Stimulated activated CD4-positive, alpha-beta T cell treated with anti-CD3 and anti-CD28 coated beads, Interleukin-2, amount 100 ng/mL, for 4 hours (primary cell): ENCODE measurements at places on chromosomes 11 and 22.

- DNase-seq: no peak
These were observed 69.3 kb upstream of the TNRC6B start for GRCh38 chr22:40108396-40108795.

DNA sequence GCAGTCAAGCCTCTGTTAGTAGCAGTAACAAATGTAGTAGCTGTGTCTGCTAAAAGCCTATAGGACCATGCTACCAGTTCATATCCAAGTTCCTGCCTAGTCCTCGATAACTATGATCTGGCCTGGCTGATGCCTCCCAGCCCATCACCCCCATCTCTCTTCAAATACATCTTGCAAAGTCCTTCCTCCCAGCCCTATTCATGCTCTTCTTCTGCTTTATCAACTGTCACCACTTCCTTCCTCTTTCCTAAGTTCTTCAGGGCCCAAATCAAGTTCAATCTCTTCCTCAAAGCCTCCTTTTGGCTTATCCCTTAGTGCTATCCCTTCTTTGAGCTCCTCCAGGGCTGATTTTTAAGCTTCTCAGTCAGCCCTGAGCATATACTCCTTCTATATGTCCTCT is 150.9 kb upstream of the THY1 start:
- DNase-seq: no peak

GRCh38 chr11:61696602-61697001 is 16.4 kb downstream of the DAGLA start:
- DNase-seq: no peak

- DNase-seq: no peak
These were observed 153.9 kb downstream of the TEAD1 start for GRCh38 chr11:12827929-12828812.

- DNase-seq: no peak
These were observed 97.4 kb downstream of the FAR1 start for GRCh38 chr11:13765886-13766285.

GRCh38 chr11:61921446-61921845 is 4.1 kb upstream of the RAB3IL1 start:
- no peak for DNase-seq

GRCh38 chr11:107157809-107158187 is 139.5 kb upstream of the GUCY1A2 start:
- no peak for DNase-seq

- DNase-seq: no peak
These were observed 324.7 kb downstream of the CASP12 start for GRCh38 chr11:104573441-104573990.
